Smooth muscle cell of bladder (primary cell): ENCODE measurements at places on chromosomes 5 and 9. TPM values are rescaled to one million over a fixed set of nuclear protein-coding genes. Genes with fewer than 3 reads are reported as not detected.

Gene EMB
- 2.1 and 2.3 TPM in 2 replicates for total RNA-seq

Gene NFIL3
- 23.2 and 30.9 TPM in 2 replicates for total RNA-seq

Gene ZNF879
- 3.6 and 3.8 TPM in 2 replicates for total RNA-seq

Gene SPINK13
- total RNA-seq: 2.4 and 4.5 TPM in 2 replicates

Gene ADAMTS19
- total RNA-seq: 36.3 and 87.6 TPM in 2 replicates

Gene TERT
- total RNA-seq: not detected in 2 replicates
